Choroid plexus epithelial cell (primary cell): ENCODE measurements at places on chromosomes 6 and 20.

DNA sequence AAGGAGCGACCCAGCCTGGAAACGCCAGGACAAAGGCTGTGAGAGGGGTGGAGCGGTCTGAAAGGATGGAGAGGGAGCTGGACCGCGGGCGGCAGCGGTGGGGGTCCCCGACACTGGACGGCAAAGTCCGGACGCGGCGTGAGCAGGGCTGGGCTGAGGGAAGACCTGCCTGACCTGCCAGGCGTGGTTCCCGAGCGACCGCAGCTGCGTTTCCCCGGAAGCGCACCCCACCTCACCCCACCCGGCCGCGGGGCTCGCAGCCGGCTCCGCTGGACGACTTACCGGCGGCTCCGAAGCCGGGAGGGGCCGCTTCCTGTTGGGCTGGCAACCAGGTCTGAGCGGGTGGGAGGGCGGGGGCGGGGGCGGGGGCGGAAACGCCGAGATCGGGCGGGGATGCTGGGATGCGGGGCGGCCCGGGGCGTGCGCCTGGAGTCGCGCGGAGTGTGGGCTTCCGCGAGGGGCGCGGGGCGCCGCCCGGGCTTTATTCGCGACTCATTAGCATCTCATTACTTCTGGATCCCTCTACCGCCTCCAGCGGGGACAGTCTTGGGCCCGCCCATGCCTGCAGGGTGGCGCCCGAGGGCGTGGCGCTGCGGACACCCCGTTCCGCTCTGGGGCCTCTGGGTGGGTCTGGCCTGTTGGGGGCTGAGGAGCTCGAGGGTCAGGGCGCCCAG is at the start of gene MICAL1:
TSS of gene MICAL1 (minus strand) at position 336 of the 674 bp plus-strand sequence. CDS start 1,576 bp downstream, outside the sequence.
- peak; percentile 40 for DNase-seq

GRCh38 chr20:21105429-21106170 is 558 bp downstream of the LINC00237 start:
- no peak for DNase-seq

DNA sequence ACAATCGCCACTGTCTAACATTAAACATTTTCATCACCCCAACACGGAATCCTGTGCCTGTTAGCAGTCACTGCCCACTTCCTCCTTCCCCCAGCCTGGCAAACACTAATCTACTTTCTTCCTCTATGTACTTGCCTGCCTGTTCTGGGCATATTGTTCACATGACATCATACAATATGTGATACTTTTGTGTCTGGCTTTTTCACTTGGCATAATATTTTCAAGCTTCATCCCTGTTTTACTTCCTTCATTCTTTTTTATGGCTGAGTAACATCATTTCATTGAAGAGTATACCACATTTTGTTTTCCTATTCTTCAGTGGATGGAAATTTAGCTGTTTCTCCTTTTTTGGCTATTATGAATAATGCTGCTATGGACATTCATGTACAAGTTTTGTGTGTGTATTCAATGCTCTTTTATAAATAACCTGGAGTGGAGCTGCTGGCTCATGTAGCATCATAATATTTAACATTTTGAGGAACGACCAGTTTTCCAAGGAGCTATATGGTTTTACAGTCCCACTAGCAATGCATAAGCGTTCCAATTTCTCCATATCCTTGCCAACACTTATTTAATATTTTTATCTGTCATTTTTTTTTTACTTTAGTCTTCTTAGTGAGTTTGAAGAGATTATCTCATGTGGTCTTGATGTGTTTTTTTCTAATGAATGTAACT is 360.1 kb downstream of the HDGFL1 start:
- DNase-seq = no peak

DNA sequence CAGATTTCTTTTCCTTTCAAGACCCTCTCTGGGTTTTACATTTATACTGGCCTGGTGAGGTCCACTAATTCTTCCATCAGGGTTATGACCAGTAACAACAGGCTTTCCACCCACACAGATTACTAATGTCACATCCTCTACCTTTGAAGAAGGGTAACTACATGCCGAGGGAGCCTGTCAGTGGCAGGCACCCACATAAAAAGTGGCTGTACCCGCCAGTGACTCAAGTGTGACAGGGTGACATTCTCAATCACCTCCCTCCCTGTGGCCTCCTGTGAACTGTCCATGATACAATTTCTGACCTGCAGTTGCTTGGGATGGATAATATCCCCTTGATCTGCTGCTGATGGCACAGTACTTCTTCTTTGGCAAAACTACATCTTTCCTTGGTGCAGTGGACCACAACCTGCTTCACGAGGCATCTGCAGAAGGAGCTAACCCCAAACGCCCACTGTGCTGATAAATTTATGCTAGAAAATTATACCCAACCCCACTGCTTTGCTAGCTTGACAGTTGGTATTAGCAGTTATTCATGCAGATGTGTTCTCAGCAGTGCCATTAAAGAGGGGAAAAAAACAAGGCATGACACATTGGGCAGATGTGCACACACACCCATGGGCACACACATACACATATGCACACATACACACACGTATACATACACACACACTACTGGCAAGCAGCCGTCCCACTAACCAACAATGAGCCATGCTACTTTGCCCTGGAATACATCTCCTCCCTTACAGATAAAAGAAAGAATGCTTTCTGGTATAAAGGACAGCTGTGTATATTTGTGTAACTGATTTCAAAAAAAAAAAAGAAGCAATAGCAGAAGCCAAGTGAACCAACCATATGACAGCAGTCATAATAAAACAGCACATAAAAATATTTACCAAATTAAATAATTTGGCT is 20.8 kb downstream of the GFOD1 start:
- DNase-seq = no peak

- DNase-seq = peak; percentile 74
These were observed 20.9 kb upstream of the POM121L2 start for GRCh38 chr6:27332692-27333641.

- DNase-seq = no peak
These were observed 3.7 kb downstream of the SCGN start for GRCh38 chr6:25655723-25656122.

DNA sequence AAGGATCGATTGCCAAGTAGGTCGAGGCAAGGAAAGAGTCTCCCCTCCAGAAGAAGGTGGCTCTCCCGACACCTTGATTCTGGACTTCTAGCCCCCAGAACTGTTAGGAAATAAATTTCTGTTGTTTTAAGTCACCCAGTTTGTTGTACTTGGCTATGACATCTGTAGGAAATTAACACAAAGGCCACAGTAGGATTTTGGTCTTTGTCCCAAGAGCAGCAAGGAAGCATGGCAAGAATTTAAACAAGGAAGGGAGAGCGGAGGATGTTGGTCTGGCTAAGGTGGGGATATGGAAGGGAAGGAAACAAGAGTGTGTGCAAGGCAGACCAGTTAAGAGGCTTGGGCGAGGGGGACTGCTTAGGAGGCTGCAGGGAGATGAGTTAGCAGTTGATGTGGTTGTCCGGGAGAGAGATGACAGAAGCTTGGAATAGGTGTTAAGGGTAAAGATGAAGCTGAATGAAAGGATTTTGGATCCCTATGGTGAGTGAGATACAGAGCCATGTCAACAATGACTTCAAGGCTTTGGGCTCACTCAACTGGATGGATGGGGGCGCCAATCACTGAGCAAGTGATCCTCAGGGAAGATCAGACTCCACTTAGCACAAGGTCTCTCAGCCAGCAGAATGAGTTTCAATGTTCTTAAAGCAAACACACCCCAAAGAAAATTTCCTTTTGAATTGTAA is 140.5 kb upstream of the ZNF217 start:
- DNase-seq = no peak

DNA sequence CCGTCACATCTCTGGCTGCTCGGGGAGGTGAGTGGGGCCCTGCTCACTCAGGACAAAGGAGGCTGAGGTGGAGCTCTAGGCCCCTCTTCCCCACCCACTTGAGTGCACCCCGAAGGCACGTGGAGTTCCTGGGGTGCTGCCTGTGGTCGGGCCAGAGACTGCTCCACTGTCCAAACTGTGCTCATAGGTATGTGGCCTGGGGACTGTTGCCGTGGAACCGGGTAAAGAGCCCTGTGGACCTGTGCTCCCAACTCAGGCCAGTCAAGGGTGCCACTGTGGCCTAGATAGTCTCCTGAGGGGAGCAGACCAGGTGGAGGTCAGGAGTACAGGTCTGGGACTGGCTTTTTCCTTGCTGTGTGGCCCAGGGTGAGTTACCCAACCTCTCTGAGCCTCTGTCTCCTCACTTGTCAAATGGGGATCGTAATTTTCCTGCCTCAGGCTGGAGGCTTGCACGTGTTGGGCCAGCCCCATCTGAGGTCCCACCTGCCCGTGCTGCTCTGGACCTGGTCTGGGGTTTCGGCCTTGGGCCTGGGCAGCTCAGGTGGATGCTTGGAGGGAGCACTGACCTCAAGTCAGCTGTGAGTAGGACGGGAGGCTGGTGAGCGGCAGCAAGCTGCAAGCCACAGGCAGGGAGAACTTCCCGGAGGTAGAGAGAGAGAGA is 12.4 kb upstream of the NPBWR2 start:
- DNase-seq = no peak

DNA sequence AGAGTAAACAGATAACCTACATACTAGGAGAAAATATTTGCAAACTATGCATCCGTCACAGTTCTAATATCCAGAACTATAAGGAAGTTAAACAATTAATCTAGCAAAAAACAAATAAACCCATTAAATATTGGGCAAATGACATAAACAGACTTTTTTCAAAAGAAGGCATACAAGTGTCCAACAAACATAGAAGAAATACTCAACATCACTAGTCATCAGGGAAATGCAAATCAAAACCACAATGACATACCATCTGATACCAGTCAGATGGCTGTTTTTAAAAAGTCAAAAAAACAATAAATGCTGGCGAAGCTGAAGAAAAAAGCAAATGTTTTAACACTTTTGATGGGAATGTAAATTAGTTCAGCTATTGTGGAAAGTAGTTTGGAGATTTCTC is 1117.7 kb upstream of the MAP3K7 start:
- DNase-seq = peak; percentile 45

DNA sequence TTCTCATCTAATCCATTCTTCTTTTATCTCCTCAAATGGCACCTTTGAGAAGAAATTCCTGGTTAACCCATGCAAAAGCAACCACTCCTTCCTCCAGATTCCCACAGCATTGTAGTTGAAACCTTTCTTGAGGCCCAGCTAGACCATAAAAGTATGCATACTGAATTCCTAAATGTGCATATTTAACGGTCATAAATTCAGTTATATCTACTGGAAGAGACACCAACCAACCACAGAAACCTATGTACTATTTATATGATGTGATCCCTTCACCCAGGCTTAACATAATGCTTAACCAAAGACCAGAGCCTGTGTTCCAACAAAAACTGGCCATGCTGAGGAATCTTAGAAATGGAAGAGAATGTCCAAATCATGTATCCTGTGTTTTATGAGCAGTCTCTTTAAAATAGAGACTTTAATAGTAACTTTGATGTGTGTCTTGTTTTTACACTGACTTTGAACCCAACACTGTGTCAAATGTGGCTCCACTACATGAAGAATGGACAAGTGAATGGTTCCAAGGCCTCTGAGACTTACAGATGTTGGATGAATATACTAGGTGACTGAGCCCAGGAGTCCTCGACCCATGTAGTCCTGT is 11.4 kb upstream of the TAF8 start:
- DNase-seq = no peak

GRCh38 chr6:30061858-30062458 is 893 bp downstream of the POLR1H start:
- DNase-seq = no peak

DNA sequence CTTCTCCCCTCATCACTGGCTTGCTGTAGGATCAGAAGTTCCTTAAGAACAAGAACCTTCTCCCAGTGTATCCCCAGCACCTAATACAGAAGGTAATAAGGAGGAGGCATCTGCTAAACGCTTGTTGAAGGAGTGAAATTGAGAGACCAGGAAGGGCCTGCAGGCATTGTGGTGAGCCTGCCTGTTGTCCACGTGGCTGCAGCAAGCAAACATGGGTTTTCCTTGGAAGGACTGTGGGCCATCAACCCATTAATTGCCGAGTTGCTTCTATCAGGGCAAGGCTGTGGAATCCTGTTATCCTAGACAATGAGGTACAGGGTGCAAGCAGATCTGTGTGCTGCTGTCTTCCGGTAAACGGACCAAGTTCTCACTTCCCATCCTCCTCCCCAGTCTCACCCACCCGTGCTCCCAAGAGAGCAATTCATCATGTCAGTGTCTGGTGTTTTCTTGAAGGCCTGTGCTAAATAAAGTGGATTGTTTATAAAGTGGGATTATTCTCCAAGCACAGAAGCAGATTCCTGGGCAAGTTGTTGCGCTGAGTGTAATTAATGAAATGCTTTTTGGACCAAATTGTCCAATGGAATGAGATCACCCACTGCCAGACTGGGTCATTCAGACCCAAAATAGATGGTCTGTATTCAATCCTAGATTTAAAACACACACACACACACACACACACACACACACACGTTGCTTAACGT is 164.6 kb upstream of the CDYL start:
- no peak for DNase-seq

- DNase-seq = no peak
These were observed 169.5 kb upstream of the SNX9 start for GRCh38 chr6:157653521-157653920.

- no peak for DNase-seq
These were observed 44.2 kb upstream of the ZBP1 start for GRCh38 chr20:57664476-57664875.

- no peak for DNase-seq
These were observed 118.5 kb upstream of the PHACTR3 start for GRCh38 chr20:59485576-59486454.
